Endothelial cell of umbilical vein (primary cell): ENCODE measurements at places on chromosomes 11 and 22. TPM values are rescaled to one million over a fixed set of nuclear protein-coding genes. Genes with fewer than 3 reads are reported as not detected.

DNA sequence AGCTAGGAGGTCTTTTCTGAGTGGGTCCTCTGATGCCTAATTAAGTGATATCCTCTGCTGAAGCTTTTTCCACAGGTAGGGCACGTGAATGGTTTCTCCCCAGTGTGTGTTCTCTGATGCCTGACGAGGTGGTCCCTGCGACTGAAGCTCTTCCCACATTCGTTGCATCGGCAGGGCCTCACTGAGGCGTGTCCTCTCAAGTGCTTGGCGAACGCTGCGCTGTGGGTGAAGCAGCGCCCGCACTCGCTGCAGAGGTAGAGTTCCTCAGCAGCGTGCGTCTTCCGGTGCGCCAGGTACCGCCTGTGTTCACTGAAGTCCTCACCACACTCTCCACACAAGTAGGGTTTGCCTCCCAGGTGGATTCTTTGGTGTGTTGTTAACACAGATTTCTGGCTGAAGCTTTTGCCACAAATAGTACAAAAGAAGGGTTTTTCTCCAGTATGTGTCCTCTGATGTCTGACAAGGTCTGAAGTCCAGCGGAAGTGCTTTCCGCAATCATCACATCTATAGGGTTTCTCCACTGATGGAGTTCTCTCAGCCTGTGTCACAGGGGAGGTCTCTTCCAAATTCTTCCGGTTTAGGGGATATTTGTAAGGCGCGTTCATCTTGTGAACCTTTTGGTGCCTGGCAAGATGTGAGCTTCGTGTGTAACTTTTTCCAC lies 15.3 kb downstream of the ZNF202 start:
- H3K36me3 ChIP-seq, result peaks cover 37% of the 10 kb centered on the region
- H3K4me1 ChIP-seq, result peaks cover 4% of the 10 kb centered on the region
- H3K27me3 ChIP-seq, result no peaks in the 10 kb centered on the region
- H3K4me3 ChIP-seq, result no peak overlapping the region

PANX3 gene
- total RNA-seq, result not detected in 2 replicates

HEPHL1 gene
- total RNA-seq, result not detected in 2 replicates

DNA sequence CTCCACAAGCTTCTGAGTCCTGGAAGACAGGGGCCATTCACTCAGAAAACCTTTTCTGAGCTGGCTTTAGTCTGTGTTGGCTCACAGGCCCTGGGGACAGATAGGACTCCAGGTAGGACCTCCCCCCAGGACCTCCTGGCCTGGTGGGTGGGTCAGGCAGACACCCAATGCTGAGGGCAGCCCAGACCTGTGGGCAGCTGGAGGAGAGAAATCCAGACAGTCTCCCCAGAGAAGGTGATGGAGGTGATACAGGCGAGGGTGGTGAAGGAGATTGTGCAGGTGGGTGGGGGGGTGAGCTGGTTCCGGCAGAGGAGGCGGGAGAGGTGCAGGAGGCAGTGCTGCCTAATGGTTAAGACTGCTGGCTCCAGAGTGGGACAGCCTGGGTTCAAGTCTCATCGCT lies 15.6 kb downstream of the LRRC32 start:
- H3K27ac ChIP-seq, result no peak overlapping the region
- H3K27me3 ChIP-seq, result no peaks in the 10 kb centered on the region
- no peak overlapping the region for H3K4me3 ChIP-seq
- no peak for DNase-seq
- H3K36me3 ChIP-seq, result no peaks in the 10 kb centered on the region

GRCh38 chr22:33785283-33785968 lies 134.8 kb downstream of the LARGE1 start:
- no peaks in the 10 kb centered on the region for H3K4me1 ChIP-seq
- no peaks in the 10 kb centered on the region for H3K36me3 ChIP-seq
- DNase-seq, result no peak
- H3K4me3 ChIP-seq, result no peak overlapping the region
- no peak overlapping the region for H3K27ac ChIP-seq
